Activated T-cell treated with anti-CD3 and anti-CD28 coated beads, Interleukin-2, amount 50 U/mL, for 48 hours (primary cell): ENCODE measurements at places on chromosomes 7 and 10.
A peak's percentile ranks its signal among the peaks of the same experiment; 100 is the strongest.

GRCh38 chr7:22566592-22566991, 66.6 kb upstream of the STEAP1B start:
- no peak for DNase-seq

- DNase-seq = peak; percentile 55
Observed at GRCh38 chr7:23680414-23681405, 711 bp downstream of the FAM221A start.

GRCh38 chr7:47039904-47040303, 542.0 kb downstream of the TNS3 start:
- DNase-seq = no peak

- DNase-seq = no peak
Observed at GRCh38 chr10:9147475-9147874, 1093.0 kb downstream of the GATA3 start.

DNA sequence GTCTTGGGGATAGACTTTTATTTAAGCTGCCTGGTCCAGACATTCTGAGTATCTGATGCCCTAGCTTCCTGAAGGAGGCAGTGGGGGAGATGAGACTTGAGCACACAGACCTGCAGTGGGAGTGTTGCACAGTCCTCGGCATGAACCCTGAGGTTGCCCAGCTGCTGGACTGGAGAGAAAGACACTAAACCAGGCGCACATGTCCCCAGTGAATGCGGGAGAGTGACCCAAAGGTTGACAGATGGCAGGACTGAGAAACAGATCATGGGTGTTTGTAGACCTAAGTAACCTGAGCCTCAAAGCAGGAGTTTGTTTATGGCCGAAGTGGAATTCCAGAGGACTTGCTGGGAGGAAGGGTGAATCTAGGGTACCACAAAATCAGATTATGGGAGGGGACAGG, 15.7 kb upstream of the MSRB2 start:
- no peak for DNase-seq

DNA sequence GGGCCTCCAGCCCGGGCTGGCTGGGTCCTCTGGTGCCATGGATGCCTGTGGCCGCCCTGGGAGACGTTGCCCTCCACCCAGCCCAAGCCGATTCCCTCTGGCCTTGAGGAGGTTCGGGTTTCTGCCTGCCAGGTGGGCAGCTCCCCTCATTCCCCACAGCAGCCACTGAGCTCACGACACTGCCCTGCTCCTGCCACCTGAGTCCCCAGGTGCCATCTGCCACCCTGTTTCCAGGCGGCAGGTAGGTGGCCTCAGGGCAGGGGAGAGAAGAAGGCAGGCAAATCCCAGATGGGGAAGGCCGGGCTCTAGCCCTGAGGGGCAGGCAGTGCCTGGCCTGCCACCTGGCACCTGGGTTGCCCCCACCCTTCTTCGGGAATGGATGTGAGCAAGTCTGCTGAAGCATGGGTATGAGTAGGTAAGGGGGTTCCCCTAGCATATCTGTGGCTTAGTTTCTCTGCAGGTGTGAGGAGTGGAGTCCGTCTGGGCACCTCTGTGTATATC, 92.2 kb upstream of the PPIF start:
- DNase-seq = no peak

DNA sequence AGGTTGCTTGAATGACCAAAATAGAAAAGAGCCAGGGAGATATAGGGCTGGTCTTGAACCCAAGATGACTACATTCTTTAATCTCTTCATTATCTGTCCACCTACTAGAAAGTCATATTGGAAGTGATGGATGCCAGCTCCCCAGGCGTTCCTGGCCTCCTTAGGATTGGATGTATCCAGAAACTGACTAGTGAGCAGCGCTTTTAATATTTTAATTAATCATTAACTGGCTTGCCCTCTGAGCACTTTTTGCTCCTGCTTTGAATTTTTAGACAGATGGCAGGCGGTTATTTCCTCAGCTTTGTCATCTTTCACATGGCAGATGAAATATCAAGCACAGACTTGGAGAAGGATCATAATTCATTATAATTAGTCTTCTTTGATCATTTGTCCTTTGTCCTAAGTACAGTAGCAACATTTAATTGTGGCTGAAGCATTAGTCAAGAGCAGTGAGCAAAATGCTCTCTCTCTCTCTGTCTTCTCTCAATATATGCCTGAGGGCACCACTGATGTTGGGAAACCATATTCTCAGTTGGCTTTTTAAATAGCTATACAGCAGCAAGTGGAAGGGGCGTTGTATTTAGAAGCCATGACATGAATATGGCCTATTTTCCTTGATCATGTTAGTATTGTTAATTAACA, 588.0 kb downstream of the NRG3 start:
- no peak for DNase-seq

GRCh38 chr7:93958216-93958615, 36.7 kb downstream of the GNG11 start:
- DNase-seq = no peak

DNA sequence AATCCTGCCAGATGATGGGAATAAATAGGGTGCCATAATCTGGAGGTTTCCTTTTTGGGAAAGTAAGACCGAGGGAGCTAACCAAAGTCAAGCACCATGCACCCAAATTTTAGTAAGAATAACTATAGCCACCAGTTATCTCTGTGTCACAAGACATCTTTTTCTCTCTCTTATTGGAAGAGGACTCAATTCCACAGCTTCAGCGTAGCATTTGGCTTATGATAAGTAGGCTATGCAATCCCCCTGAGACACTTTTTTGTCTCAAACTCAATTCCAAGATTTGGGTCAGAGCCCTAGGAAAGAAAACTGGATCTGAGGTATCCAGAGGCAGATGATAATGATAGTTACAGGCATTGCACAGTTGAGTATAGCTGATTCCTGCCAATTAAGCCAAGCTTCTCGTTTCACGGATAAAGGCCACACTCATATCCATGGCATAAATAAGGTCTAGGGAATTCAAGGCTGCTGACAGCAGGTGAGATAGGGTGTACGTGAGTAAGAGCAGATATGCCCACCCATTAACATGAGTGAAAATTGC, 425.2 kb upstream of the CNTNAP2 start:
- DNase-seq = no peak

DNA sequence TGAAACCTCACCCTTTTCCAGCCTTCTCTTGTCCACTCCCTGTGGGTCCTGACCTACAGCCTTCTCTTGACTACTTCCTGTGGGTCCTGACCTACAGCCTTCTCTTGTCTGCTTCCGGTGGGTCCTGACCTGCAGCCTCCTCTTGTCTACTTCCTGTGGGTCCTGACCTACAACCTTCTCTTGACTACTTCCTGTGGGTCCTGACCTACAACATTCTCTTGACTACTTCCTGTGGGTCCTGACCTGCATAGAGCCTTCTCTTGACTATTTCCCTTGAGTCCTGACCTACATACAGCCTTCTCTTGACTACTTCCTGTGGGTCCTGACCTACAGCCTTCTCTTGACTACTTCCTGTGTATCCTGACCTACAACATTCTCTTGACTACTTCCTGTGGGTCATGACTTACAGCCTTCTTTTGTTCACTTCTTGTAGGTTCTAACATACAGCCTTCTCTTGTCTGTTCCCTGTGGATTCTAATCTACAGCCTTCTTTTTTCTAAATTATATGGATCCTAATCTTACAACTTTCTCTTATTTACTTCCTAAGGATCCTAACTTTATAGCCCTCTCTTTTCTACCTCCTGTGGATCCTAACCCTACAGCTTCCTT, 36.5 kb downstream of the C10orf71 start:
- DNase-seq = no peak

- no peak for DNase-seq
Observed at GRCh38 chr7:6171532-6172223, 100.7 kb downstream of the CYTH3 start.
